ENCODE measurements at places on chromosomes 1 and 21. TPM values are rescaled to one million over a fixed set of nuclear protein-coding genes. Genes with fewer than 3 reads are reported as not detected.
A peak's percentile ranks its signal among the peaks of the same experiment; 100 is the strongest.

Gene KLF17
- not detected for total RNA-seq

Gene C1orf167
- not detected for total RNA-seq

Gene LIX1L
- total RNA-seq, result 0.50 TPM

Gene ZNF648
- not detected for total RNA-seq

Gene NPPA
- not detected for total RNA-seq

DNA sequence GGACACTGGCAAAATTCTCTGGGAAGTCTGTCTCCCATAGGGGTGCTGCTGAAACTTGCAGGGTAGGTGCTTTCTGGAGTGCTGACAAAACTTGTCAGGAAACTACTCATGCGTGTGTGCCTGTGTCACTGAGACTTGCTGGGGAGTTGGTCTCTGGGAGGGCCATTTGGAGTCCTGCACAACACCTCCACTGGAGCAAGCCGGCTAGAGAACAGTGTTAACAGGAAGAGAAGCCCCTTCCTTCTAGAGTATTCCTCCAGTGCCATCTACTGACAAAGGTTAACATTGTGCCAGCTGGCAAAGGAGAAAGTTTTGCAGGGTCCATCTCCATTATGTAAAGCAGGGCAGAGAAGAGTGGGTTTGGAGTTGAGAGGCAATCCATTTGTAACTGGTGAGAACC is 30.0 kb downstream of the ZMYM4 start:
- no peak overlapping the region for H3K4me3 ChIP-seq
- no peaks in the 10 kb centered on the region for H3K27me3 ChIP-seq
- H3K4me1 ChIP-seq, result no peaks in the 10 kb centered on the region
- no peak for DNase-seq

DNA sequence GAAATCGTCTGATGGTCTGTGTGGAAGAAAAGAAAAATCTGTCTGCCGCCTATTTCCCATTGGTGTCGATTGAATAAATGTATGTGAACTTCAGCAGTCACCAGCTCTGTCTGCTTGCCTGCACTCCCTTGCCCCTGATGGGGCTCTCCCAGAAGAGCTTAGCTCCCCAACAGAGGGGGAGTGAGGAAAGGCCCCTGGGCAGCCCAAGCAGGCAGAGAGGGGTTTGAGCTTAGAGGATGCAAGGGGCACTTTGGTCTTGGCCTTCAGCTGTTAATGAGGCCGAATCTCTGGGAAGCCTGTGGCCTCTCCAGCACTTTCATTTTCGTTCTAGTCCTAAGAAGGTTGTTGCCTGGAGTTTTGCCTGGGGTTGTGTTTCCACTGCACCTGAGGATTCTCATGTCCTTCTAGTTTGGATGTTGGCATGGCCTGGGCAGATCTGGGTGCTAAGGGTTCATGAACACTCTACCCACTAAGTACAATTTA is 2.8 kb downstream of the FOXD2 start:
- no peak overlapping the region for H3K4me3 ChIP-seq
- no peak overlapping the region for H3K27ac ChIP-seq
- 0 out of 2 replicates have a peak, but pooled peaks cover 6% of the 10 kb centered on the region for H3K4me1 ChIP-seq
- no peaks in the 10 kb centered on the region for H3K36me3 ChIP-seq
- no peaks in the 10 kb centered on the region for H3K27me3 ChIP-seq

- H3K4me3 ChIP-seq, result no peak overlapping the region
- DNase-seq, result no peak
- H3K4me1 ChIP-seq, result peaks cover 31% of the 10 kb centered on the region
- peaks cover 7% of the 10 kb centered on the region for H3K36me3 ChIP-seq
Measured at GRCh38 chr21:31658053-31658452, 1.4 kb upstream of the SOD1 start.

DNA sequence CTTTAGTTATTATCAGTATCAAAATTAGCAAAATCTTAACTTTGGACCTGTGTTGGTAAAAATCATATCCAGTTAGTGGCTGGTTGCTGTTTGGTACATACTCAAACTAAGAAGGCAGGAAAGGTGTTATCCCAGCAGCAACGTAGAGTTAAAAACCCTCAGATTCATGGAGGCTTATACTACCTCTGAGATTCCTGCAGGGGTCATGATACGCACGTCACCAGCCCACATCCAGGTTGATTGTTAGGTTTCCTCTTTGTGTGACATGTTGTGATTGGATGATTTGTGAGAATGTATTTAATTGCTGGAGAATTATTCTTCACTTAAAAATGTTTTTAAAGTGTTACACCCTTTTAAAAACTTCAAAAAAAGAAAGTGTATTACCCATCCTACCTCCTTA is 423.3 kb upstream of the ADGRL2 start:
- no peak for DNase-seq
- no peaks in the 10 kb centered on the region for H3K36me3 ChIP-seq
- H3K27me3 ChIP-seq, result no peaks in the 10 kb centered on the region
- no peaks in the 10 kb centered on the region for H3K4me1 ChIP-seq

DNA sequence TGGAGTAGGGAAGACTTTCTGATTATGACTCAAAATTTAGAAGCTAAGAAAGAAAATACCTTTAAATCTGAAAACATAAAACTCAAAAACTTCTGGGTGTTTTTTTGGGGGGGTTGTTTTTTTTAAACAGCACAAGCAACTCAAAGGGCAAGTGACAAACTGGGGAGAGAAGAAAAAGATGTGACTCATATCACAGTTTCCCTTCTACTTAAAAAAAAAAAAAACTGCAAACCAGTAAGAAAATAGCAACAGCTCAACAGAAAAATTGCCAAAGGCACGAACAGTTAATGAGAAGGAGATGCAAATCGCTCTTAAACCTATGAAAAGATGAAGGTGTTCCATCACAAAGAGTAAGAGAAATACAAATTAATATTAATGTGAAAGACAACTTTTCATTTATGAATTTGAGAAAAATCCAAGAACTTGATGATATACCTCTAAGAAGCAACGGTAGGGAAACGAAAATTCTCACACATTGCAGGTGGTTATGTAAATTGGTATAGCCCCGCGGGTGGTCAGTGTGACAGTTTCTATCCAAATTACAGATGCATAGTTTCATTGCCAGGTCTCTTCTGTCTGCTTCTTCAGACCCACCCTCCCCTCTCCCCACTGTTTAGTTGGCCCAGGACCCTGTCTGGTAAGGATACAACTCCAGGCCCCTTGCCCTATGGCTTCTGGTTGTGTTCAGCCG is 9.0 kb downstream of the IFNAR2 start:
- no peaks in the 10 kb centered on the region for H3K27me3 ChIP-seq
- DNase-seq, result no peak
- H3K36me3 ChIP-seq, result no peaks in the 10 kb centered on the region

DNA sequence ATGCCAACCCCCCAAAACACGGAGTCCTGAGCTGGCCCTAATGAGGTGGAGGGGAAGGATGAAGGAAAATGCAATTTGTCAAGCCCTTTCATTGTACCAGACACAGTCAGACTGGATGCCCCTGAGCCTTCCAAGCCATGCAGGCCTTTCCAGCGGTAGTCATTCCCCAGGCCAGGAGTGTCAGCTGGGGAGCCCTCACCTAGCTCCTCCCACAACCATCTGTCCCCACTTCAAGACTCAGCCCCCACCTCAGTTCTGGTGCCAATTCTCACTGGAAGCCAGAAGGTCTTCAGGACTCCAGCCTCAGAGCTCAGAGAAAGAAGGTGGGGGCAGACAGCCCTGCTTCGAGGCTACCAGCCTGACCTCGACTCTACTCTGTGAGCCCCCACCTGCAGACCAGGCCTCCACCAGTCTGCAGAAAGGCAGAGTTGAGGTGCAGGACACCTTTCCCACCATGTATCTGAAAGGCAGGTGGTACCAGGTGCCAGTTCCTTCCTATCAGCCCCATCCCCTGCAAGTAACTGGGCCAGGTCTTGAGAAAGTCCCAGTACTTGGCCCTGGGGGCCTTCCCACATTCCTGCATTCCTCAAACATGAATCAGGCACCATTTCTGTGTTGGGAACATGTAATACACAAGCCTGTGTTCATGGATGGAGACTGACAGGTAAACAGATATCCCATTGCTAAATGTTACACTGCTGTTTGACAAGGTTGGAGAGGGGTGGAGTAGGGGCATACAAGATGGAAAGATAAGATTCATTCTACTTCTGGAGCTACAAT is 180.6 kb upstream of the EDN2 start:
- no peaks in the 10 kb centered on the region for H3K27me3 ChIP-seq
- H3K4me1 ChIP-seq, result peaks cover 81% of the 10 kb centered on the region
- H3K4me3 ChIP-seq, result no peak overlapping the region
- H3K36me3 ChIP-seq, result no peaks in the 10 kb centered on the region
- H3K27ac ChIP-seq, result no peak overlapping the region
- peak; percentile 89 for DNase-seq

GRCh38 chr1:59143133-59143487 is 153.8 kb upstream of the FGGY start:
- no peaks in the 10 kb centered on the region for H3K36me3 ChIP-seq
- peaks cover 87% of the 10 kb centered on the region for H3K4me1 ChIP-seq
- no peaks in the 10 kb centered on the region for H3K27me3 ChIP-seq
- peak; percentile 99 for DNase-seq
- H3K4me3 ChIP-seq, result peak overlapping the region; percentile 14
- H3K27ac ChIP-seq, result peak overlapping the region; percentile 94

DNA sequence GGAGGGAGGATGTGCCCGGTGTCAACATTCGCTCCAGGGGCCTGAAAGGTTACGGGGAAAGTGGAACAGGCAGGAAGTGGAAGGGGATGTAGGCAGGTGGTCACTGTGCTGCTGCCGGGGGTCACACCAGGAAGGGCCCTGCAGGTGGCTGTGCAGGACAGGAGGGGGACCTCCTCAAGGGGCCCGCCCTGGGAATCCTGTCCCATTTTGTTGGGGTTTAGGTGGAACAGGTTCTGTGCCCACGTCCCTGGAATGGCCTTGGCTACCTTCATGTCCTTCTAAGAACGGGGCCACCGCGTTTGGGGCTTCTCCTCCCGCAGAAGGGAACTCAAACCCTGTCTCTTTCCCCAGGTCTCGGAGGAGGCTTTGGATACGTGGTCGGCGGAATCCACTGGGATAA is 11.9 kb downstream of the SLC45A1 start:
- no peaks in the 10 kb centered on the region for H3K27me3 ChIP-seq
- H3K36me3 ChIP-seq, result no peaks in the 10 kb centered on the region
- H3K4me1 ChIP-seq, result no peaks in the 10 kb centered on the region
- no peak overlapping the region for H3K4me3 ChIP-seq
- no peak overlapping the region for H3K27ac ChIP-seq
- no peak for DNase-seq

DNA sequence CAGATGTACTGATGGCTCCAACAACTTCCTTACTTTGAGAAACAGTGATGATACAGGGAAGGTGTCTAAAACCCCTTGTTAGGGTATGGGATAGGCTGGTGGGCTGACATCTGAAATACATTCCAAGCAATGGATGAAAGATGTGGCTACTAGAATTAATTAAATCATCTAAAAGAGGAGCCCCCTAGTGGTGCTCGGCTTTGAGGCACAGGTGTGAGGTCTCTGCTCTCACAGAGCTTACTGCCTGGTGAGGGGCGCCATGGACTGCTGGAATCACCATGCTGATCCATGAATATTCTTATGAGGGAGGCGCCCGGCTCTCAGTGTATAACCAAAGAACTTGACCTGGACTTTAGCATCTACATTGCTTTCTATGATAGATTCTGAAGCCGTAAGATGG is 48.5 kb downstream of the GNG4 start:
- H3K27ac ChIP-seq, result no peak overlapping the region
- no peak for DNase-seq
- no peaks in the 10 kb centered on the region for H3K27me3 ChIP-seq

- peak overlapping the region; percentile 22 for H3K27ac ChIP-seq
- H3K4me3 ChIP-seq, result no peak overlapping the region
- H3K36me3 ChIP-seq, result no peaks in the 10 kb centered on the region
- no peaks in the 10 kb centered on the region for H3K27me3 ChIP-seq
- peaks cover 36% of the 10 kb centered on the region for H3K4me1 ChIP-seq
Measured at GRCh38 chr1:166603296-166603695, 236.0 kb upstream of the POGK start.

GRCh38 chr1:3410142-3410925 is 44.1 kb upstream of the ARHGEF16 start:
- DNase-seq, result no peak
- peaks cover 80% of the 10 kb centered on the region for H3K27me3 ChIP-seq
- no peak overlapping the region for H3K27ac ChIP-seq

DNA sequence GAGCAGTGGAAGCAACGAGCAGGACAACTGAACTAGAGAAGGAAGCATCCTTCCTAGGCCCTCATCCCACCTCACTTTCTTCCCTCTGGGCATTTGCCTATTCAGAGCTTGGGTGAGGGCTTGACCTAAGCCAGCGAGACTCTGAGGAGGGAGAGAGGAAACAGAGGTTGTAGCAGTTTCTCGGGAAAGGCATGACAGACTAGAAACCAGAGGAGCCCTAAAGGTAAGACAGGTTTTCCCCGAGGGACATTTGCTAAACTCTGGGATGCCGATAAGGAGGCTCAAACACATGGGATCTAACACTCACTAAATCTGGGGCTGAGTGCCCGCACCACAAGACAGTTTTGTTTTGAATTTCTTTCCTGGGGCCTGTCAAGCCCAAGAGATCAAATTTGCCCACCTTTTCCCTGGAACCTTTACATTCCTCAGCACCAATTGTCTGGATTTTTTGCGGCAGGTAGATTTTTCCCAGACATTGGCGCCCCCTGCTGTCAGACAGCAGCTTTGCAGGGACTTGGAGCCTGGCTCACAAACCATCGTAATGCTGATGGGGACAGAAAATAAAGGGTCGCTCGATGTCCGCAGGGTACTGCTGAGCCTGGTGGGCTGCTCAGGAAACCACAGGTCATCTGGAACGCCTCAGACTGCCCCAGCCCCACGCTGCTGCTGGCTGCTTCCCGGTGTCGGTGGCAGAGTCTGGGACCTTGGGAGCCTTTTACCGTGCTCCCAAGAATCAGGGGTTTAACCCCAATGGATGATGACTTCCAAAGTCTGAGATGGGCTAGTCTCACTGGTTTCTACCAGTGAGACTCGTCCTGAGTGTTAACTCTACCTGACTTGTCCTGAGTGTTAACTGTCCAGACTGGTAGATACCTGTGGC is 23.4 kb upstream of the TSPAN2 start:
- no peaks in the 10 kb centered on the region for H3K36me3 ChIP-seq
- peaks cover 63% of the 10 kb centered on the region for H3K4me1 ChIP-seq
- DNase-seq, result no peak
- H3K27me3 ChIP-seq, result no peaks in the 10 kb centered on the region
- H3K27ac ChIP-seq, result no peak overlapping the region

DNA sequence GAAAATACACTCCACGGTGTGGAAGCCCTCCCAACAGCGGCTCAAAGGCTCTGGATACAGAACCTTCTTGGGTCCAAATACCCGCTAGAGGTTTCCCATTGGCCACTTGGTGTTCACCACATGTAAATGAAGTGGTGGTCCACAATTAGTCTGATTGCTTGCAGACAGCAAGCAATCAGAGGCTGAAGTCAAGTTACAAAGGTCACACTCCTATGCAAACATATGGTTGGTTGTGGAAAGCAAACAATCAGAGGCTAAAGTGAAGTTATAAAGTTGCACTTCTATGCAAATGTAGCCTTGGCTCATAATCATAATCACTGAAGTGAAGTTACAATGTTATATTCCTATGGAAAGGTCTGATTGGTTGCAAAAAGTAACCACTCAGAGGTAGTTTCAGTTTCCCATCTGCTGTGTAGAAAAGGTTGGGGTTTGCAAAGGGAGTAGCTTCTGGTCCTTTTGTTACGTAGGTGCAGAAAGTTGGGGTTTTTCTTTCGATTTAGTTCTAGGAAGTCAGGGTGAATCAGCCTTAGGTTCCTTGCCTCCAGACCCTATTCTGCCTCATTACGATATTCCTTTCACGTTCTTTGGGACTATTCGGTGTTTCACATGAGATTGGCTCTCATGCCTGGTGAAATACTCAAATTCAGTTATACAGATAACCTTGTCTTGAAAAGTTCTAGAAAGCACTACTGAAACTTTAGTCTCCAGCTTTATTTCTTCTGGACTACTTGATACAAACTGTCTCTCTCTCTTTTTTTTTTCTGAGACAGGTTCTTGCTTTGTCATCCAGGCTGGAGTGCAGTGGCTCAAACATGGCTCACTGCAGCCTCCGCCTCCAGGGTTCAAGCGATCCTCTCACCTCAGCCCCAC is 36.7 kb upstream of the MTF2 start:
- H3K4me3 ChIP-seq, result no peak overlapping the region
- H3K36me3 ChIP-seq, result no peaks in the 10 kb centered on the region
- DNase-seq, result no peak
- no peak overlapping the region for H3K27ac ChIP-seq

Data from PC-9 (cell line).